ENCODE measurements at places on chromosomes 7 and 10. TPM values are rescaled to one million over a fixed set of nuclear protein-coding genes. Genes with fewer than 3 reads are reported as not detected.
A peak's percentile ranks its signal among the peaks of the same experiment; 100 is the strongest.

- DNase-seq, result no peak
These were observed 22.2 kb downstream of the ENTPD7 start for GRCh38 chr10:99681553-99681952.

Gene FAM25A
- not detected for total RNA-seq

DNA sequence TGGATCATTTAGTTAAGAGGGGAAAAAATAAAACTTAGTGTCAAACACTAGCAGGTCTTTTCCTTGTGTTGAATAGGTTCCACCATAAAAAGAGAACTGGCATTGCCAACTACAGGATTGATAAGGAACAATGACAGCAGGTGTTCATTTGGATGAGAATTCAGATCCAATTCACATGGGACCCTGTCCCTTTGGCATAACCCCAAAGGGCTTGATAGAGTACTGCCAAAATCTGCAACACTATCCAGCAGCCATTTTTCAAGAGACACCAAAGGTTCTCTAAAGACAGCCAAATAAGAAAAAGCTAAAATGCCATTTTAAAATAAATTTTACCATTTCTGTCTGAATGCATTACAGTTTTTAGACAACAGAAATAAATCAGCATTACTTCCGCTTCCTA, 422.3 kb downstream of the DGKB start:
- DNase-seq, result no peak

DNA sequence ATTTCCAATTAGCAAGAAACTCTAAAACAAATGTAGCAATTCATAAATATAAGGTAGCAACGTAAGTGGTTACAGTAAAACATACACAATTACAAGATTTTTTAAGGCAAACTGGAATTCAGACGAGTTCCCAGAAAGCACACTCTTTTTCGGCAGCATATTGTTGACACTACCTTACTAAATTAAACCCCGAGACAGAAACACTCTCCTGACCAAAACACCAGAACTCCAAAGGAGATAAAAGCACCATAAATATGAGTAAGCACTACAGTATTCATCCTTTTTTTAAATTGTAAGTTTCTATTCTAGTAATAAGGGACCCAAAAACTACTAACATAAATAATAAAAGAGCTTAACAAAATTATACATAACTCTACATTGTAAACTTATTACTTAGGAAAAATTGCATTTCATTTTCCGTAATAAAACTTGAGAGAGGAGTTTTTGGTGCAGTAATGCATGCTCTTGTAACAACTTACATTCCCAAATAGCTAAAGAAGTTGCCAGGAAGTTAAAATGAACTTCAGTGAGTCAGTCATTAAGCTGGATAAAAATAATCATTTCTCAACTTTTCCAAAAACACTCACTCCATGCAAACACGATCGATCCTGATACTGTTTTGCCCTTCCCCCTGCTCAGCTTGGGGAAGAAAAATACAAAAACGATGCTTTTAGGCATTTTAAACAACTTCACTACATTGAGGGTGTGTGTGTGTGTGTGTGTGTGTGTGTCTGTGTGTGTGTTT, 2.0 kb downstream of the PIP4K2A start:
- no peak for DNase-seq

DNA sequence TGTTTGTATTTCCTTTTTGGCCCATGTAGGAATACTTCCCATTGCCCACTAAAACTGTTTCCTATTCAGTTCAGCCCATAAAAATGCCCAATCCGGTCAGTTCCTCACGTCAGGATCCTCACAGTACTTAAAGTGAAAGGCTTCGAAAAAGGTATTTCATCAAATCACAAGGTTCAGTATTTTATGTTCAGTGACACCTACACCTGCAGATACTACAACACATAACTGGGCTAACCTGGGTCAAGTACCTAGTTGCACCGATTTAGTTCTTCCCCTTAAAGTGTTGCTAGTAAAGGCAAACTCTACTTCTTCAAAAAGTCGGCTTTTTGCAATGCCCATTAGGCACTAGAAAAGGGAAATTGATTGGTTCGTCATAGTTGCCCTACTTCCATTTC, 1.1 kb downstream of the SNX13 start:
- no peak for DNase-seq

- no peak for DNase-seq
These were observed 84.5 kb upstream of the PPP2R2D start for GRCh38 chr10:131816157-131816775.

DNA sequence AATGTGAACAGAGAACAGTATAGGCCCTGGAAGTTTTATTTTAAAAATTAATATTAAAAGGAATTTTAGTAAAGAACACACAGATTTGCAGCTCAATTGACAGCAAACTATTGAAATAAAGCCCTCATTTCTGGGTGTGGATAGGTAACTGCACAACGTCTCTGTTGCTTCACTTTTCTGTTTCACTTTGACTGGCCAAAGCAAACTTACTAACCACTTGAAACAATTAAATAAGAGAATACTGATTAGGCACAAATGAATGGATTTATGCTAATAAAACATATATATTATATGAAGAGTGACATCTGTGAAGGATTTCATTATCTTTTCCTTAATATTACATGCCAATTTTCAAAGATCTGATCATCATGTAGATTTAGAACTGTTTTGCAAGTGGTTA, 11.9 kb downstream of the ZNF804B start:
- DNase-seq, result no peak

GRCh38 chr7:149310113-149310836, 48.3 kb downstream of the ZNF783 start:
- peak; percentile 22 for DNase-seq

Gene CDHR3
- total RNA-seq, result 76.4 TPM

DNA sequence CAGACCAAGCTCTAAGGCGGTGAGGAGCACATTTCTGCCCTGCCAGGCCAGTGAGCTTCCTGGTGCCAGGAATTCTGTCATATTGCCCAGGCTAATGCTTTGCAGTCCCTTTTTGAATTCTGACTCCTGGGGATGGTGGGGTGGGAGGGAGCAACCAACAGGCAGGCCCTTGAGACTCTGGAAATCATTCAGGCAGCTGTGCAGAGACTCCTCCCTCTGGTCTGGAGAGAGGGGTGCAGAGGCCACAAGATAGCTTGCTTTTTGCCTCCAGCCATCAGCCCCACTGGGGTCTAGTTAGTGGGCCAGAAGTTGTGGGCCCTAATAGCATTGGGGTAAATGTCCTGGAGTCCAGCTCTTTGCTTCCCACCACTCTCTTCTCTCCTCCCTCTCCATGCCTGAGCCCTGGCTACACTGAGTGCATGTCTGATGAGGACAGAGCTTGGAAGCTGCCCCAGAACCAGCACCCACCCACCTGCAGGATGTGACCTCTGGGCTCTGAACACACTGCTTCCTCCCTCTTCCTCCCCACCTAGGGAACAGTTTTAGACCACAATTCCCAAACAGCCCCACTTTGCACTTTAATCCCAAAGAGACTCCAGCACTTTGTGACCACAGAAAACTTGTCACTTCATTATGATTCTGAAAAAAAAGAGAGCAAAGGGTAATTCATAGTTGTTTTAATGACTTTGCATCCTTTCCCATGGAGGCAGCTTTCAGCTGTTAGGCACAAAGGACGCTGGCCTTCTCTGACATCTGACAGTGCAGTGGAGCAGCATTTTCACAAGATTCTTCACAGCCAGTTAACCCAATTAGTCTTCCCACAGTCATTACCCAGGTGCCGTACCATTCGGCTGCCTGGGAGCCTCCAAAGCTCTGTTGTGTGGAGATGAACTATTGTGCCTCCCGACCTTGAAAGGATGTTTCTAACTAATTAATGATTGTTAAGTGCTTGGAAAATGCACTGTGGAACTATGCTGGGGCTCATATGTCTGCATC, 262.5 kb downstream of the TRIL start:
- no peak for DNase-seq

GRCh38 chr7:31027161-31027965, 24.7 kb upstream of the ADCYAP1R1 start:
- DNase-seq, result peak; percentile 77

Gene C10orf105
- 0.28 TPM for total RNA-seq

Gene ANKRD30A
- total RNA-seq, result not detected

Gene NIPSNAP2
- total RNA-seq, result 55.4 TPM

DNA sequence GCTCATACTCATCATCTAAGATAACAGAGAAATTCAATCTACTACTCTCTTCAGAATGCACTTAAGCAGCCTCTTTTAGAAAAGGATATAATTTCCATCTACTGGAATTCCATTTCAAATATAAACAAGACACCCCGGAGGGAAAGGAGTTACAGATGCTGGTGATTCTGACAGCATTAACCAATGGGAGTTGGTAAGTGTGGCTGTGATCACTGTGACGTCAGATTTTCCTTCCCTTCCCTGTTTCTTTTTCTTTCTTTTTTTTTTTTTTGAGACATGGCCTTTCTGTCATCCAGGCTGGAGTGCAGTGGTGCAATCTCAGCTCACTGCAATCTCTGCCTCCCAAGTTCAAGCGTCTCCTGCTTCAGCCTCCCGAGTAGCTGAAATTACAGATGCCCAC, 106.6 kb downstream of the ACTR3B start:
- DNase-seq, result no peak

DNA sequence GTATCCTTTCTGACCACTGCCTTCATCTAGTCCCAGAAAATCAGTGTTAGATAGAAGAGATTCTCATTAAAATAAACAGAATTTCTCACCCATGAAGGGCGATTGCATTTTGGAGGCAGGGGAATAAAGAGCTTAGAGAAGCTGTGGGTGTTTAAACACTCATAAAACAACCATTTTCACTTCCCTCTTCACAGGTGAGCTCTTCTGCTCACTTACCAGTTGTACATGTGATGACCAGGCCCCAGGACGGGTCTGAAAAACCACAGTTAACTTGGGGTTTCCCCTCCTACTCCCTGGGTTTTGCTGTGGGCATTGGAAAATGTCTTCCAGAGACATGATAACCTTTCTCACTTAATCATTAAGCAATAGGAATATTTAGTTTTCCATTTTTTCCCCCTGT, 411.6 kb upstream of the DPP6 start:
- no peak for DNase-seq

DNA sequence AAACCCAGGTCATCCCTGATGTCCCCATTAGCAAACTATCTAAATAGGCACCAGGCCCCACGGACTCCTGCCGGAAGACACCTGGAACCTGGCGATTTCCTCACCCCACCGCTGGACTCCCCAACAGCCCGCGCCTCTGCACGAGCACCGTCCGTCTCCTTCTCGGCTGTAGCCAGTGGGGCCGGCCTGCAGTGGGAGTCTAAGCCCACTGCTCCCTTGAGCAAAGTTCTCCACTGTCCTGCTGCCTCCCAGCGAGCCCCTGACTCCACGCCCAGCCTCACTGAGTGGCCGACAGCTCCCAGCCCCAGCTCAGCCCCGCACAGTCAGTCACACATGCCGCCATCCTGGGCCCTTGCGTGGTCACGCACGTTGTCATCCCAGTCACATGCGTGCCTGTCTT, 211.3 kb upstream of the PPP2R2D start:
- no peak for DNase-seq

- DNase-seq, result no peak
These were observed 113.3 kb upstream of the JCAD start for GRCh38 chr10:30172673-30173072.

GRCh38 chr7:9102846-9103245, 669.4 kb downstream of the NXPH1 start:
- DNase-seq, result no peak

Gene PRTFDC1
- total RNA-seq, result 14.6 TPM
